ENCODE measurements at places on chromosomes 16 and 17.

- no peak overlapping the region for H3K27ac ChIP-seq
- no peak for DNase-seq
- H3K27me3 ChIP-seq: no peaks in the 10 kb centered on the region
- no peaks in the 10 kb centered on the region for H3K36me3 ChIP-seq
Observed at GRCh38 chr17:22703204-22703603, 1010.9 kb downstream of the KCNJ18 start.

DNA sequence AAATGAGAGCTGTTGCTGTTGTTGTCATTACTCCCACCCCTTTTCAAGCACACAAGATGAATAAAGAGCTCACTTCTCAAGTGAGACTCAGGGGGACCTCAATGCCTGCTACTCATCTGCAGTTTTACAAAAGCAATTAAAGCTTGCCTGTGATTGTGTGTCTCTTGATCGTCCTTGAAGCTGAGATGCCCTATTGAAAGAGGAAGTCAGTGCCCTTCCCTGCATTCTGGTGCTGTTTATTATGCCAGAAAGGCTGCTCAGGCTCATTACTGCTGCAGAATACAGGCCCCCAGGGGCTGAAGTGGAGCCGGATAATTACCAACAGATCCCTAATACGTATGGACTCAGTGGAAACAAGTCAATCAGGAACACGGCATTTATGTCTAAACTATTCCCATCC lies 147.2 kb downstream of the HS3ST2 start:
- no peak overlapping the region for H3K4me3 ChIP-seq
- no peak for DNase-seq
- H3K27me3 ChIP-seq: no peaks in the 10 kb centered on the region
- no peak overlapping the region for H3K27ac ChIP-seq
- no peaks in the 10 kb centered on the region for H3K36me3 ChIP-seq
- H3K4me1 ChIP-seq: no peaks in the 10 kb centered on the region

DNA sequence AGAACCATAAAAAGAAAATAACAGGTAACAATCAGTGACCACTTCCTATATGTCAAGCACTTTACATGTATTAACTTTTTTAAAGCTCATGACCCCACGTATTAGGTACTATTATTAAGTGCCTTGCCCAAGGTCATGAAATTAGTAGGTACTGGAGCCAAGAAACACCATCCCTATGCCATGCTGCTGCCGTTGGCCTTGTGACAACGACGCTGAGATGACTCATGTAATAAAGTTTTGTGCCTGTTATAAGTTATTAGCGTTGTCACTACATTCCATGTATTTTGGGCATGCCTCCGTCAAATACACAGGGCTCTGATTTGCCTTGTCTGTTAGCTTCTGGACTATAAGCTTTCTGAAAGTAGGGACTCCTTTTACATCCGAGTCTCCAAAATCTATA lies 1.4 kb downstream of the BBS2 start:
- no peaks in the 10 kb centered on the region for H3K27me3 ChIP-seq
- no peak overlapping the region for H3K27ac ChIP-seq
- H3K4me1 ChIP-seq: peaks cover 32% of the 10 kb centered on the region
- H3K4me3 ChIP-seq: no peak overlapping the region

DNA sequence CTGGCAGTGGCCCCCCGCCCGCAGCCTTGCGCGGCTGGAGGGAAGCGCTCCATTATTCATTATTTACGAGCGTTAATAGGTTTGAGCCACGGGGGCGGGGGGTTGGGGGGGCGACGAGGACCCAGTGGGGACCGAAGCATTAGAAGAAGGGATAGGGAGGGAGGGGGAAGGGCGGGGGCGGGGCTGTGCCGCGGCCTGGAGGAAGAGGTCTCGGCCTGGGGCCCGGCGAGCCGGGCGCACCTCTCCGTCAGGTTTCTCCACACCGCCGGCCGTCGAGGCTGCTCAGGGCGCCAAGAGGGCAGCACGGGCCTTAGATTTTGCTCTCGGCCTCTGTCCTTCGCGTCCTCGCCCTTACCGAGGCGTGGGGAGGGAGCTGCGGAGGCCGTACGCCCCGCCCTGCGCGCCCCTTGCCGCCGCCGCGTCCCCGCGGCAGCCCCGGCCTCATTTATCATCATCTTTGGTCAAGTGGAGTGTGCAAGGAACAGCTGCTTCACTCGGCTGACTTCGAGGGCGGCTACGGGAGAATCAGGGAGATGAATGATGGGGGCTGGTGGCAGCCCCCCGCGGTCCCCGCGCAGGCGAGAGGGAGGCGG lies 54.2 kb downstream of the SREBF1 start:
- H3K4me1 ChIP-seq: peaks cover 79% of the 10 kb centered on the region
- peak overlapping the region; percentile 64 for H3K4me3 ChIP-seq
- no peaks in the 10 kb centered on the region for H3K36me3 ChIP-seq

- peaks cover 33% of the 10 kb centered on the region for H3K36me3 ChIP-seq
- DNase-seq: no peak
- no peaks in the 10 kb centered on the region for H3K27me3 ChIP-seq
- H3K4me3 ChIP-seq: no peak overlapping the region
Observed at GRCh38 chr16:3408561-3409197, 7.7 kb downstream of the ZNF174 start.

- peak; percentile 33 for DNase-seq
- H3K27me3 ChIP-seq: peaks cover 18% of the 10 kb centered on the region
- no peaks in the 10 kb centered on the region for H3K36me3 ChIP-seq
- peak within 1 kb of the TSS; percentile 88 for H3K4me3 ChIP-seq
Observed at GRCh38 chr16:21158208-21159110, at the start of gene LDAF1. Gene LDAF1 (plus strand): TSS chr16:21158674. CDS start chr16:21161183, 2,509 bp downstream.

GRCh38 chr17:81577278-81578000 lies 25.3 kb upstream of the FAAP100 start:
- H3K4me3 ChIP-seq: no peak overlapping the region
- H3K27ac ChIP-seq: peak overlapping the region; percentile 77
- peak; percentile 73 for DNase-seq
- peaks cover 22% of the 10 kb centered on the region for H3K36me3 ChIP-seq

DNA sequence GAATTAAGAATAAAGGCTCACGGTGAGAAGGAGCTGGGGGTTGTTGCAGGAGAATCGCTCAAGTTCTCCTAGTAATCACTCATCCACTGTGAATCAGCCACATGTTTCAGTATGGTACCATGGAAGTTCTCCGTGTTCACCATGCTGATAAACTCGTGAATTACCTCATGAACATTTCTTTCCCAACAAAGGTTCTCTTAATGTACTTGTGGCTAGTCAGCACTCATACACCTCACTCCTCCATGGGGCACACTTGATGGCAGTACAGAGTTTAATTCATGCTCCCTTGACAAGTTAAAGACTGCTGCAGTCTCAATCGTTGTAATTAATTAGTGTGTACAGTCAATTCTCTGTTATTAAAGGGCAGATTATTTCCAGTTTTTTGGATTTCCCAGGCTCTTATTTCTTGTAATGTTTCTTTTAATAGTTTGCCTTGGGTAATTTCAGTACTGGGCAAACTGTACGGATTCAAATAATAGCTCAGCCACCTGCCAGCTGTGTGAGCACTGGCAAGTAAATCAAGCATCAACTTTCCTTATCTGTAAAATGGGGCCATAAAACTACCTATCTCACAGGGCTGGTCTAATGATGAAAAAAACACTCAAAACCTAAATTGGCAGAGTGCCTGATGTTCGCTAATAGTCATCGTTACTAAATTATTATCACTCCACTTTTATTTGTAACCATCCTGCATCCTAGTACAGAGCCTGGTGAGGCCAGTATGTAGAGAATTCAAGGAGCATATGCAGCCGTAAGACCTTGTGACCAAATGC lies 6.1 kb downstream of the GOT2 start:
- no peak for DNase-seq
- peaks cover 15% of the 10 kb centered on the region for H3K36me3 ChIP-seq
- no peak overlapping the region for H3K4me3 ChIP-seq
- H3K27me3 ChIP-seq: no peaks in the 10 kb centered on the region
- peaks cover 49% of the 10 kb centered on the region for H3K4me1 ChIP-seq

DNA sequence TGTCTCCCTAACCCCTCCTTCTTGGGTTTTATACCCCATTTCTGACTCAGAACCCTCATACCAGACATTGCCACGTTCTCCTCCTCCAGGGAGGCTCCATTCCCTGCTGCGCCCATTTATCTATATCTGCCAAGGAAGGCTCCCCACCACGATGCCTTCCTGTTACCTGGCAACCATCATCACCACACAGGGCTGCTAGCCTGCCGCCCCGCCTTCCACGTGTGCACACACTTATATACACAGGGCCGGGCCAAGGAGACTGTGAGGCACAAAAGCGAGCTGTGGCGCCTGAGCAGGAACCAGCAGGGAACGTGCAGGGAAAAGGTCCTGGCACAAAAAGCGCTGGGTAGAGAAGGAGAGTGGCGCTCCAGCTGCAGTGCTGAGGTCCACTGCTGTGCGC lies 261.8 kb downstream of the CBLN1 start:
- no peaks in the 10 kb centered on the region for H3K4me1 ChIP-seq
- DNase-seq: no peak
- peaks cover 26% of the 10 kb centered on the region for H3K27me3 ChIP-seq
- H3K36me3 ChIP-seq: no peaks in the 10 kb centered on the region
- H3K27ac ChIP-seq: no peak overlapping the region

DNA sequence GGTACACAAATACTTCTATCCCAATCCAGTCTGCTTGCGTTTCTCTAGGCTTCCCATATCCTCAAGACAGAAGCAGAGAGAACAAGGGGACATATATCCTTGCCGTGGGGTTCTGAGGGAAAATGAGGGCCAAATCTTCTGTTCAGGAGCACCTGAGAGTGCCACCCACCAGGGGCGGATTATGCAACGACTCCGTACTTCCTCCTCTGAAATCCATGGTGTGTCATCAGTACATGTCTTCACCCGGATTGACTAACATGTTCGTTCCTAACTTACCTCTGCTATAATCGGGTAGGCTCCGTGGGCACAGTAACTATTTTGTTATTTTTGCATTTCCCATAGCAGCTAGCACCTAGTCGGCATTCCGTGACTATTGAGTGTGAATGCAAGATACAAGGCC lies 7.8 kb upstream of the ZNF200 start:
- no peak overlapping the region for H3K4me3 ChIP-seq
- peaks cover 45% of the 10 kb centered on the region for H3K4me1 ChIP-seq
- DNase-seq: no peak
- H3K36me3 ChIP-seq: no peaks in the 10 kb centered on the region
- peaks cover 45% of the 10 kb centered on the region for H3K27me3 ChIP-seq
- H3K27ac ChIP-seq: no peak overlapping the region

DNA sequence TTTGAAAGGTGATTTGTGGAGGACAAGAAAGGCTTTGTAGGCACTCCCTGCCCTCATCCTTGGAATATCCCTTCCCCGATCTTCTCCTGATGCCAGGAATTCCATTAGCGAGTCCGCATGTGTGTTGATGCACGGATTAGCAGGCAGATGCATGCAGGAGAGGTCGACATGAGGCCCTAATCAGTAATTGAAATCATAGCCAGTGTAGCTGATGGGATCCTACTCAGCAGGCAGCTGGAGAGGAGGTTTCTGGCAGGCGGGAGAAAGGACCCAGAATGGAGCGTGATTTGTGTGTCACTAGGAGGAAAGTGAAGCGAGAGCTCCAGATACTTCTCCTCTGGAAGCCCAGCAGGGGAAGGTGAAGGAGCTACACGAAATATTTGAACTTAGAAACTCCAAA lies 196.3 kb upstream of the CDH11 start:
- no peaks in the 10 kb centered on the region for H3K36me3 ChIP-seq
- H3K4me1 ChIP-seq: no peaks in the 10 kb centered on the region
- H3K27me3 ChIP-seq: no peaks in the 10 kb centered on the region

DNA sequence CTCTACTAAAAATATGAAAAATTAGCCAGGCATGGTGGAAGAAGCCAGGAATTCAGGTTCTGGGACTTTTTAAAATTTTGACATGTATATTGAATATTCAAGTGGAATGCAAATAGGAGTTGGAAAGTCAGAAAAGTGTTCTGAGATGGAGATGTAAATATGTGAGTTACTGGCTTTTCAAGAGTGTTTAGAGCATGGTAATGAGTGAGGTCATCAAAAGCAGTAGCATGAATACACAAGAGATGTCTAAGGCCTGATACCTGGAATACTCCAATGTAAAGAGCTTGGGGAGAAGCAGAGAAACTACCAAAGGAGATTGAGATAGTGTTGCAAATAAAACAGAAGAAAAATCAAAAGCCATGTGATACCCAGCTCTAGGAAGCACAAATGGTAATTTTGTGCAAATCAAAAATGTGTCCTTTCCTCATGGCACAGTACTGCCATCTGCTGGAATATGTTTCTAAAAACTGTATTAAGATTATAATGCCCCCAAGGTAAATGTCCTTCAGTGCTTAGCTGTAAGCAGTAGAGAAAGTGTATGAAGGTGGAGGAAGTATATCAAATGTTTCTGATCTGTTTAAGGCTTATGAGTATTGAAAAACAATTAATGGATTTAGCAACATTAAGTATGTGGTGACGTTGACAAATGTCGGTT lies 908.4 kb downstream of the KCNJ18 start:
- H3K36me3 ChIP-seq: no peaks in the 10 kb centered on the region
- peak; percentile 35 for DNase-seq
- no peaks in the 10 kb centered on the region for H3K27me3 ChIP-seq

- H3K27ac ChIP-seq: no peak overlapping the region
- no peaks in the 10 kb centered on the region for H3K4me1 ChIP-seq
- H3K27me3 ChIP-seq: no peaks in the 10 kb centered on the region
- H3K36me3 ChIP-seq: peaks cover 33% of the 10 kb centered on the region
- no peak overlapping the region for H3K4me3 ChIP-seq
Observed at GRCh38 chr16:85635545-85636140, 22.5 kb downstream of the GSE1 start.

DNA sequence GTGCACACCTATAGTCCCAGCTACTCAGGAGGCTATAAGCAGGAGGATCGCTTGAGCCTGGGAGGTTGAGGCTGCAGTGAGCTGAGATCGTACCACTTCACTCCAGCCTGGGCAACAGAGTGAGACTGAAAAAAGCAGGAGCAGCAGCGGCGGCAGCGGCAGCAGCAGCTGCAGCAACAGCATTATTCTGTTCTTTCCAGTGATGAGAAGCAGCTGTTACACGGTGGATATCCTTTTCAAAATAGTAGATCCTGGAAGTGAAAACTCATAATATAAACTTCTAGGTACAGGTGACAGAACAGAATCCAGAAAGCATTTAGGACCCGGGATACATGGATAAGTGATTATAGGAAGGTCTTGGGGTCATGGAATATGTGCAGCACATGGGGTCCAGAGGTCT lies 17.8 kb upstream of the HNF1B start:
- H3K27ac ChIP-seq: no peak overlapping the region
- H3K36me3 ChIP-seq: no peaks in the 10 kb centered on the region
- H3K27me3 ChIP-seq: peaks cover 12% of the 10 kb centered on the region
- H3K4me3 ChIP-seq: no peak overlapping the region

All from HepG2 (cell line).